Stimulated activated CD8-positive, alpha-beta memory T cell treated with anti-CD3 and anti-CD28 coated beads, Interleukin-7, amount 100 ng/mL, for 1 hour (primary cell): ENCODE measurements at places on chromosomes 12 and 14.

DNA sequence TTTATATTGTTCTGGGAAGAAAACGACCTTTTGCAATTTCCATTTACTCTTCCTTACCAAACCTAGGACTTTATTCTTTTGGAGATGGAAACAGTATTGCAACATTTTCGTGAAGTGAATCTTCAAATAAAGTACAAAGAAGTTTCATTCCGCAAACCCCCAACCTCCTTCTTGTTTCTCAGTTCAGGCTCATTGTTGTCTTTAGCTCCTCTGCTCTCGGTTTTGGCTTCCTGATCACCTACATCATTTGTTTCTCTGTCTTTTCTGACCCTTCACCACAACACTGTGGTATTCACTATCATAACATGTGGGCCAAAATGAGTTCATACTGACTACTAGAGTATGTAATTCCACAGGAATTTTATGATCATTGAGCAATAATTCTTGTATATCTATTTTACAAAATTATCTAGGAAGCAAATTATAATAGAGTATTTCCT, 266.8 kb downstream of the ADAMTS20 start:
- DNase-seq: no peak

GRCh38 chr12:19215115-19215514, 85.6 kb downstream of the PLEKHA5 start:
- DNase-seq: no peak

DNA sequence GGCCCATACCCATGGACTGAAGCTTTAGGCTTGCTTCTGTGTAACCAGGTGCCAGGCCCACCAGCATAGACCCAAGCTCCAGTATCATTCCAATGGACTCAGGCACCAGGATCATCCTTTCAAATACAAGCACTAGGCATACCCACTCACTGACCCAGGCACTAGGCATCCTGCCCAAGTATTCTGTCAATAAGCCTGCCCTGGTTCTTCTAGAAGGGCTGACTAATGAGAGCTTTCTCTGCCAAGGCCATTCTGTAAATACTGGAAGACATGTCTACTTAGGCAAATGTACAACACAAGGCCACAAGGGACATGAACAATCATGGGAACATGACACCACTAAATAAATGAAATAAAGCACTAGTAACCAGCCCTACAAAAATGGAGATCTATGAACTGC, 352.2 kb downstream of the FSCB start:
- DNase-seq: no peak

DNA sequence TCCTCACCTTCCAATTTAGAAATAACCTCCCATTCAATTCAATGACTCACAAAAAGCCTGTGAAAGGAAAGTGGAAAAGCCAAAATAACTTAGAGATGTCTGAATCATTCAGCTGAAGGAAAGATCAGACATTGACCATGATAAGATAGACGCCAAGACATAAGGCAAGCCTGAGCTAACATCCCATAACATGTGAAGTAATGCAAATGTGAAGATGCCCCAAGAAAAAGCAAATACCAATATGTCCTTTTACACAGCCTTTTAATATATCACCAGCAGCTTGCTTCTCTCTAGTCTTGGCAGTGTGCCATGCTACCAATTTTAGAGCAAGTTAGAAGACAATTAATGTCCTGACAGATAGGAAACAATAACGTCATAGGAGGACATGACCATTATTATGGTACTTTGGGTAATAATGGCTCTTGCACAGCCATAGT, 2.4 kb upstream of the NUMB start:
- no peak for DNase-seq

GRCh38 chr14:97319691-97320090, 522.5 kb downstream of the VRK1 start:
- no peak for DNase-seq

DNA sequence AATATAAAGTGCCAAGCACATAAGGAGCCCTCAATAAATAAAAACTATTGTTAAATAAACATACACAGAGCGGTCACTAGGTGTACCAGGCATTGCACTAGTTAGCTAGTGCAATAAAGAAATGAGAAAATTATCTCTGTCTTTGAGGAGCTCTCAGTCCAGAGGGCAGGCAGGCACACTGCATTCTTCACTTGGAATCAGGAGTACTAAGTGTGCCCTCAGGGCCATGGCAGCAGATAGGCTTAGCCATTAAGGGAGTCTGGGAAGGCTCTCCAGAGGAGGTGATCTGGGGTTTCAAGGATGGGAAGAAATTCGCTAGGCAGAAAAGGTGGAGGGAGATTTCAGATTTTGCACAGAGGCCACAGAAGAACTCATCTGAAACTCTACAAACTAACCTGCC, 9.1 kb downstream of the ABCD4 start:
- DNase-seq: no peak

DNA sequence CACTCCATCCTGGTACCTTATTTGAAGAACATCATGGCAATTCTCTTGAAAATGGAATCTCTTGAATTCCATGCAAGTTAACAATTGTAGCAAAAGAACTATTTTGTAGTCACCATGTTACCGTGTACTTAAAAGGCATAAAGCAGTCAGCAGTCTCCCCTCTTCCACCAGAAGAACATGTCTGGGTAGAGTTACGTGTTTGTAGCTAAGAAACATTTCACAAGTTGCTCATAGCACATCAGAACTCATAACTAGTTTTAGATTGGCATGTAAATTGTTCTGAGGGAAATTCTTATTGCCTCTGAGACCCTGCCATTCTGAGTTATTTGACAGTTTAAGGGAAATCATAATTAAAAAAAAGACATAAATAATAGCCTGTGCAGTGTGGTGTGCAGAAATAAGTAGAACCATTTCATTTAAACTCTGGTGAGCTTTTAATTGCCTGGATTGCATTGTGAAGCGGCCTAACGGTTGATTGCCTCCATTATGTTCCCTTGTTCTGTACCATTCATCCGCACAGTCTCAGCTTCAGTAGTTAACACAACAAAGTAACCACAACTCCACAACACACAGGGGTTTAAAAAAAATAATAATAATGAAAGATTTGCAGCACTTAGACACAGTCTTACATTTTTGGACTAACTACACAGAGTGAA, 2.6 kb downstream of the LMO3 start:
- no peak for DNase-seq

GRCh38 chr14:24695265-24696241, 61.6 kb upstream of the GZMB start:
- no peak for DNase-seq

DNA sequence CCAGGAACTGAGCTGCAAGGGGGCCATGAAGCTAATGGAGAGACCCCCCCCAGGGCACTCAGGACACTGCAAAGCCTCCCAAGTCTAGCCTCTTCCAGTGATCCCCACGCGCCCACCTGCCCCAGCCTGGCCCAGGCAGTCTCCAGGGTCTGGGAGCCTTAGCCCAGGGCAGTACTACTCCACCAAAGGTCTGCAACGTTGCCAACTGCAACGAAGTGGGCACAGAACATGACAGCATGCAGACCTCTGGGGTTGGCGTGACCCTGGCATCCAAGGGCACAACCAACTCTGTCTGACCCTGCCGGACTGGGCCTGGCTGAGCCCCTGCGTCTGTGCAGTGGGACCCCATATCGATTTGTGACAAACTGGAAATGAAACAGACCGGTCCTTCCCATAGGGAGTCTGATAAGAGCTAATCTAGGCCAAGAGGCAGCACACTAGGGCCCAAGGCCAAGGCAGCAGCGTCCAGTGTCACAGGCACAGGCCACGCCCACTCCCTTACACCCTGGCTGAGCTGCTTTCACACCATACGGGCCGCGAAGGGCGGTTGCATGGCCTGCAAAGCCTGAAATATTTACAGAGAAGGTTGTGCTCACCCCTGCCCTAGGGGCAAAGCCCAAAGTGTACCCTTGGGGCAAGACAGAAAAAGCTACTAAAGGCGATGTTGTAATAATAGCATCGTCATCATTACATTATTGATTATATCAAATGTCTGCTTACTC, 76.7 kb downstream of the NCOR2 start:
- no peak for DNase-seq

- DNase-seq: no peak
Observed at GRCh38 chr12:79737875-79738718, 47.3 kb upstream of the PAWR start.

- DNase-seq: no peak
Observed at GRCh38 chr12:92331383-92331782, 185.7 kb upstream of the BTG1 start.

- no peak for DNase-seq
Observed at GRCh38 chr14:53306911-53307310, 153.8 kb upstream of the DDHD1 start.

GRCh38 chr12:112936927-112937326, 1.3 kb upstream of the OAS3 start:
- no peak for DNase-seq

GRCh38 chr12:106189341-106189740, 50.6 kb upstream of the NUAK1 start:
- DNase-seq: no peak

DNA sequence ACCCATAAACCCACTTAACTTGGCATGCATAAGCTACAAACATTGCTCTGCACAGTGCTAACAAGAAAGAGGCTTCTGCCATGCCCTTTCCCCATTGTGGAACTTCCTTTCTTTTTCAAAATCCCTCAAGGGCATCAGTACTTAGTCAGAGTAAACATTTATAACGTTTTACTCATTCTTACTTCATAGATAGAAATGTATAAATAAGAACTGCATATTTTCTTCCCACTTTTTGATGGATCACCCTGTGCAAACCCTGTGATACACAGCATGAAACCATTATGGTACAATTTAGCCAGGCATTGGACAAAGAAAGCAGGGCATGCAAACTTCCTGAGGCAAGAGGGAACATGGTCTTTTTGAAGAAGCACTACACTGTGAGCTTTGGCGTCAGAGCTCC, 113.8 kb upstream of the FOXG1 start:
- no peak for DNase-seq

GRCh38 chr12:88946372-88946997, 366.2 kb upstream of the KITLG start:
- no peak for DNase-seq

DNA sequence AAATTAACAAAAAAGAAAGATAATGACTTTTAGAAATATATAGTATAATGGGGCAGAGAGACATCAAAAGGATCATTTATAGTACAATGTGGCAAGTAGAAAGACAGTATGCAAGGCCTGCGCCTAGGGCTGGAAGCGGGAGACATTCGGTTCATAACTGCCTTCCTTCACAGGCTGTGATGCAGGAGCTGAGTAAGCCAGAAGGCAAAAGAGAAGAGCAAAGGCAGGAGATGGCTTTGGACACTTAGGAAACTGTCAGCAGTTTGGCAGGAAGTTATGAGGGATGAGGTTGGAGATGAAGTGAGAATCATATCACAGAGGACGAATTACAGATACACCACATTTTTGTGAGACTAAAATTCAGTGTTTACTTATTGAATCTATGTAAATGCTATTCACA, 97.8 kb downstream of the EPS8 start:
- DNase-seq: no peak

DNA sequence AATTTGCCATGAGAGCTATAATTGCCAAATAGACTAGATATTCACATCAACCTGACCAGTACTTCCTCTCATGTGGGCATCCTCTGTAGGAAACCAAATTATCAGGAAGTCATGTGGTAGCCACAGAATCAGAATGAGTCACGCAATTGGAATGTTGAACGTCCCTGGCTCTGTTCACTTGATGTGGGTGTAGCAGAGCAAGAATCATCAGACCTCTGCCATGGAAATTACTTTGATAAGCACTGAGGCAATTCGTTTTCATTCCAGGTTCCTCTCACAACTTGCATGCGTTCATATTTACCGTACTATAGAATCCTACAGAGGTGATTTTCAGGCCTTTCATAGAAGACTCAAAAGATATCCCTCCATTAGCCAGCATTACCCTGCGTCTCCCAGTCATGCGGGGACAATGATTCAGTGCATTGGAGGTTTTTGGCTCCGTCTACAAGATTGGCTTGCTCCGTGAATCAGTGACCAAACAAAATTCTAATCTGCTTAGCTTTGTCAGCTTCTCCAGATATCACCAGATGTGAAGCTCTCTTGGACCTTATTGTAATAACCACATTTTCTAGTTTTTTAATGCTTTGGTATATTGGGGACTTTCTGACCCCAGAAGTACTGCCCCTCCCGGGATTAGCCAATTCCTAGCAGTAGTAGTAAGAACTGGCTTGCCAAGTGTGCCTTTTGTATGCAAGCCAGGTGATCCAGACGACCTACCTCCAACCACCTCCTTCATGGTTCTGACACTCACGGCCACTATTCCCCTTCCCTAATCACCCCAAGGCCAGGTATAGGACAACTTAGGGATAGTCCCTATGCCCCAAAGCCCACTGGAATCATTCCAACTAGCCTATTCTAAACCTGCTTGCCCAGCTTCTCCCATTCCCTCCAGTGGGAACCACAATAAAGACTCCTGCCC, 133.4 kb downstream of the KICS2 start:
- no peak for DNase-seq
